Nucleus accumbens (tissue), 56 donors: ENCODE measurements at places on chromosomes 7 and 10.

- no peak for DNase-seq
Observed at GRCh38 chr10:116444527-116445142, 17.0 kb downstream of the PNLIPRP3 start.

GRCh38 chr7:148852272-148852671 is 31.8 kb downstream of the EZH2 start:
- DNase-seq, result no peak

DNA sequence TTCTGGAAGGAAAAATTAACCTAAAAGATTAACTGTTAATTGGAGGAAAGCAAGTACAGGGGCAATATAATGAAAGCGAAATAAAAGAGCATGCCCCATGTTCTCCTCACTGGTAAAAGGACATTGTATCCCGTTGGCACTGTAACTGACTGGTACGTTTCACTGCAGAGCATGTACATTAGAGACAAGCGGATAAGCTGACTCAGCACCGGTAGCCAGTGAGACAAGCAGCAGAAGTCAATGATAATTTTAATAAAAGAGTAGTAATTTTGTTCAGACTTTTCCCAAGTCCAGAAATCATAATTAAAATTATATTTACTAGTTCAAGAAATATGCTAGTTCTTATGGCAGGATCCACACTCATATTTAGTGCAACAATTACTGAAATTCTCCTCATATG is 161.5 kb upstream of the VWC2 start:
- DNase-seq, result no peak

GRCh38 chr10:44723082-44723481 is 188.1 kb upstream of the TMEM72 start:
- no peak for DNase-seq

GRCh38 chr7:155840909-155841308 is 28.6 kb upstream of the SHH start:
- DNase-seq, result no peak

DNA sequence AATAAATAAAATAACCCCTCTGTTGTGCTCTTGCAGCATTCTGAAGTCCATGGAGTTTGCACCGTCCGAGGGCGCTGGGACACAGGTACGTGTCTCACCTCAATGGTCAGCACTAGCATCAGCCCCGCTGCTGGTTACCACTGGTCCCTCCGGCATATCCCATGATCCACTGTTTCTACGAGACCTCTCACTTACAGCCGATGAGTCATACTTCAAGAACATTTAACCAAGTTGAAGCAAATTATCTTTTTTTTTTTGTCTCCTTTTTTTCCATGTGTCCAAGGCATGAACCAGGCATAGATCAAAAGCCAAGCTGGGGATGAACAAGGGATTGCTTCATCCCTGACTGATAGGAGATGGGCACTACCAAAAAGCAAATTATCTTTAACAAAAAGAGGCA is 92.9 kb upstream of the SH2B2 start:
- no peak for DNase-seq

DNA sequence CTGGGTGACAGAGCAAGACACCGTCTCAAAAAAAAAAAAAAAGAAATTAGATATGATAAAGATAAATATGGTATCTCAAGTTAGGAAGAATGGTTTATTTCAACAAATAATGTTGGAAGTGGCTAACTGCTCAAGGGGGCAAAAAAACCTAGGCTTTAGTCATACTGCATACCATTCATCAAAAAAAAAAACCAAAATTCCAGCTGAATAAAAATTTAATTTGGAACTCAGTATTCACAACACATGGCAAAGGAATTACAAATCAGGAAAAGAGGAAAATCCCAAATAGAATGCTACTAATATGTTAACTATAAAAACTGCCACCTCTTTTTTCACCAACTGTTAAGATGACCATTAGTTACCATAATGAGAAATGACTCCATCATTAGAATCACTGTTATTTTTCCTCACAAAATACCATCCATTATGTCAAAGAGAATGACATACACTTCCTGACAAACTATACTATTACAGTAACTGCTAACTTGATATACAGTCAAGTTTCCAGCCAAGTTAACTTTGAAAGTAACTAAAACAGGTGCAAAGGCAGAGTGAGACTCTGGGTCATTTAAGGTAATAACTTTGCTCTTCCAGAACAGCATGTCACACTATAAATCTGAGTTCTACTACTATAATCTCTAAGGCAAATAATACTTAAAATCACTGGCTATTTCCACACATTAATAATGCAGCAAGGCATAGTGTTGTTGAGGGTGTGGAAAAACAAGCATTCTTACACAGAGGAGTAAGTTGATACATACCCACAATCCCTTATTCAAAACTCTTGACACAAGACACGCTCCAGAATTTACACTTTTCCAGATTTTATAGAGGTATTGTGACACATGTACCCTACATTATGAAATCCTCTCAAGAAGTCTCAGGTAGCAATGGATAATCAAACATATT is 10.2 kb downstream of the KBTBD2 start:
- DNase-seq, result no peak

- no peak for DNase-seq
Observed at GRCh38 chr10:110723224-110723891, 79.2 kb downstream of the RBM20 start.

- no peak for DNase-seq
Observed at GRCh38 chr10:123470336-123470921, 195.7 kb upstream of the GPR26 start.

GRCh38 chr10:58820861-58821751 is 308.4 kb downstream of the BICC1 start:
- no peak for DNase-seq

GRCh38 chr7:64308016-64308270 is 5.8 kb upstream of the ZNF736 start:
- DNase-seq, result no peak

GRCh38 chr10:99945263-99945662 is 64.5 kb downstream of the DNMBP start:
- DNase-seq, result no peak

- DNase-seq, result no peak
Observed at GRCh38 chr10:99297033-99297432, 32.1 kb upstream of the CNNM1 start.

GRCh38 chr10:50621968-50622705 is 1.6 kb downstream of the SGMS1 start:
- peak; percentile 55 for DNase-seq

DNA sequence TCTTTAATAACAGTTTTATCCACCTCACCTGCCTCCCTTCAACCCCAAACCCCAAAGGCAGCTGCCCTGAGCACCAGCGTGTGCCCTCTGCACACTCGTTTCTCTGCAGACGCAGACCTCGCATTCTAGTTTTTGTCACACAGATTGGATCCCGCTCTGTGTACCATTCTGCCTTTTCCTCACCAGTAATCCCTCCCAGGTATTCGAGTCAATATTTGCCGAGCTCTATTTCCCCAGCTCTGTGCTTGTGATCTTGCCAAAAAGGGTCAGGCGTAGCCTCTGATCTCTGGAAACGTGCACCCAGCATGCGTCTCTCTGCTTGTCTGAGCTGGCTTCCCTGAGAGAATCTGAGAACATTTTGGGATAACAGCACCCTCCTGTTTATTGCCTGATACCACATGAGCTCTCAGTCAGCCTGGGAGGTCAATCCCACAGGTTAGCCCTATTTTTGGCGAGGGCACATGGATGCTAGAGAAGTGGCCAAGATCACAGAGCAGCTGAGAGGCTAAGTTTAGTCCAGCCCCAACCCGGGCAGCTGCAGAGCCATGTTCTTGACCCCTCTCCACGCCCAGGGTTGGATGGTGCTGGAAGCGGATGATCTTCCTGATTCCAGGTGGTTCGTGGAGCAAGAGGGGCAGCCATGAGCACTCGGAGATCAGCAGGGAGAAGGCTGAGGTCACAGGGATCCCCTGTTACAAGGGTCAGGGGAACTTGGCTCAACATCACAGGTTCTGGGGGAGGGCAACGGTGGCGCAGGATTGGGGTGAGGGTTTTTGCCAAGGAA is 29.1 kb downstream of the FOXL3 start:
- no peak for DNase-seq

GRCh38 chr7:5694912-5695726 is 86.3 kb downstream of the RNF216 start:
- no peak for DNase-seq

DNA sequence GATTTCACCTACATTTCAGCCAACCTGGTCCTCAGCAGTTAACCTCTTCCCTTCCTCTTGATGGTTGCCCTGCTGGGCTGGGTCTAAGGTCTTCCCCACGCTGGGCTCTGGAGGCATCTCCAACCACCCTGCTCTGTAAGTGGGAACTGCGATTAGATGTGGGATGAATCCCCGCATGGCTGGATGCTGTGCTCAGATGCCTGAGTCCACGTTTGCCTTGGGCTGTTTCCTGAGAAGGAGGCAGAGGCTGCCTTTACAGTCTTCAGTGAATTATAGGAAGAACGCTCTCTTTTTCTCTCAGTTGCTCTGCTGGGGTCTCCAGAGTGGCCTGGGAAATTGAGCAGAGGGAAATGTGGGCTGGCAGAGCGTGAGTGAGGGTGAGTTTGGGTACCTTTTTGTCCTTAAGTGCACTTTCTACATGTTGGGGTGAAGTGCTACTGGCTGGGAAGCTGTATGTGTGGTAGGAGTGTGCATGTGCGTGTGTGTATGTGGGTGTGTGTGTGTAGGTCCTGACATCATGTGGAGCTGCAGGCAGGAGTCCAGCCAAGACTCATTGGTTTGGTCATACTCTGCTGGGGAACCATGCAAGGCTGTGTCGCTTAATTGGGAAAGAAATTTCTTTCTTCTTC is 1.5 kb downstream of the GIMAP8 start:
- no peak for DNase-seq

DNA sequence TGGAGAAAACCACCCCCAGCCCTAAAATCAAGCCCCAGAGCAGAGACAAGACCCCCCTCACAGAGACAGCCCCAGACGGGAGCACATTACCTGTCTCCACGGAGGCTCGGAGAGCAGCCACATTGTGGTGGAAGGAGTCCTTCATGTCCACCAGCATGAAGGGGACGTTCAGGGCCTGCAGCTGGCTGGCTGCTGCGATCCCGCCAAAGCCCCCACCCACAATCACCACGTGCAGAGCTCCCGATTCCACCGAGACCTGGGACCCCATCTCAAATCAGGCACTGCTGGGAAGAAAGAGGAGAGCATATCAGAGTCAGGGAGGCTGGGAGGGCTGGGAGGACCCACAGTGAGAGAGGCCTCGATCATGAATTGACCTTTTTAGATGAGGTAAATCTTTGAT is 8.8 kb downstream of the AIFM2 start:
- DNase-seq, result no peak

DNA sequence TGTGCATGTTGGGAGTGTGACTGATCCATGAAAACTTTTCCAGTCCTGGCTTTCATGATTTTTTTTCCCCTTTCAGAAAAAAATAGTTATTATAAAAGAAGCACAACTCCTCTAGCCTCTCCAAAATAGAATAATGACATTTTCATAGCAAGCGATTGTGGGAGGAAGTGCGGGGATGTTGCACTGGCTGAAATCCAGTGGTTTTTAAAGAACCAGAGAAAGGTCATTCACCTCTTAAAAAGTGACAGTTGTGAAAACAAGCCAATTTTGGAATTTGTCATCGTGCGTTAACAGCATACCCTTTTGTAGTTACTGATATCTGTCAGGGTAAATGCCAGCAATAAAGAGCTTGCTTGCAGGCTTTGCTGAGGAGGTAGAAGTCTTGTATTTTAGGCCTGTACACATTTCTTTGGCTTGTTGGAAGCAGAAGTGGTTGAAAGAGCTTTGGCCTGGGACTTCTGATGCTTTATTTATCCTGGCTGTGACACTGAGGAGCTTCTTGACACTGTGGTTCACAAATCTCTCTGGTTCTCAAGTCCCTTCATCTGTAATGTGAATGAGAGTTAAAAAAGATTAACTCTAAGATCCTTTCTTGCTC is 545.9 kb downstream of the REEP3 start:
- DNase-seq, result no peak

DNA sequence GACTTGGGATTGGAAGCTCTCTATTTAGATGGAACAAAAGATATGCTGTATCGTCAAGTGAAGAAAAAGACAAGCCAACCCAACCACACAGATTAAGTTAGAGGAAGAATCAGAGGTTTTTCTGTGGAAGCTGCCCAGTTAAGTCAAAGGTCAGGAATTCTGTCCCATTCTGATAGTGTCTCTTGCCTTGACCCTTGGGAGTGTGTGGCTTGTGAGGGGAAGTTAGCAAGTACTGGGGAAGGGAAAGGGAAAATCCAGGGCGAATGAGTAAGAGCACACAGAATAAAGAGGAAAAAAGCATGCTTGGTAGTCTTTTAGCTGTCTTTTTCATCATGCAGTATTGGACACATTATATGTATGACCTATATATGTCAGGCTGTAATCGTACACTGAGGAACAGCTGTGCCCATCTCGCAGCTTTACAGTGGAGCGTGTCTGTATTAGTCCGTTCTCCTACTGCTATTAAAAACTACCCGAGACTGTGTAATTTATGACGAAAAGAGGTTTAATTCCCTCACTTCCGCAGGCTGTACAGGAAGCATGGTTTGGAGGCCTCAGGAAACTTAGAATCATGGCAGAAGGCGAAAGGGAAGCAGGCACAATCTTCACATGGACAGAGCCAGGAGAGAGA is 197.2 kb downstream of the GALNT17 start:
- no peak for DNase-seq

GRCh38 chr7:108265007-108265406 is 134.8 kb upstream of the LAMB4 start:
- DNase-seq, result no peak

DNA sequence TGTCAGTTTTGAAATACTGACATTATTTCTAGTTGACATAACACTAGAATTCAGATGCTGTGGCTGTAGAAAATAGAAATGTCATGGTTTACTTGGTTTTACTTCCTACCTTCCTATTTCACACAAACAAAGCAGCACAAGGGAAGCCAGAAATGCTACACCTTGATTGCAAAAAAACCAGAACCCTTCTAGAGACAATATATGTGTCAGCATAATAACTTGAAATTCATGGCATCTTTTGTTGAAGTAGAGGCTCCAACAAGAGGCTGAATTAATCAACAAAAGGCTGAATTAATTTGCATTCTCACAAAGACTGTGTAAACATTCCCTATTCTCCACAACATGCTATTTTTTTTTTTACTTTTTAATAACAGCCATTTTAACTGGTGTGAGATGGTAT is 25.2 kb downstream of the ZNF117 start:
- no peak for DNase-seq

DNA sequence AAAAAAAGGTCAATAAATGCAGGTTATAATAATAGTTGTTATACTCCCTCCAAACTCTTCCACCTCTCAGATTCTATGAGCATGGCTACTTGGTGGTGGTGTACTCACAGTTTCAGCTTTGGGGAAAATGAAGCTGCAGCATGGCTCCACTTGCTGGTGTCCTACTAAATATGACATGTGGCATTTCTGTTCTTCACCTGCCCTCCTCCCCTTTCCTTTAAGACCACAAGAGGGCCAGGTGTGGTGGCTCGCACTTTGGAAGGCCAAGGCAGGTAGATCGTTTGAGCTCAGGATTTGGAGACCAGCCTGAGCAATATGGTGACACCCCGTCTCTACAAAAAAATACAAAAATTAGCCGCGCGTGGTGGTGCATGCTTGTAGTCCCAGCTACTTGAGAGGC is 101.1 kb downstream of the SLC37A3 start:
- DNase-seq, result no peak

DNA sequence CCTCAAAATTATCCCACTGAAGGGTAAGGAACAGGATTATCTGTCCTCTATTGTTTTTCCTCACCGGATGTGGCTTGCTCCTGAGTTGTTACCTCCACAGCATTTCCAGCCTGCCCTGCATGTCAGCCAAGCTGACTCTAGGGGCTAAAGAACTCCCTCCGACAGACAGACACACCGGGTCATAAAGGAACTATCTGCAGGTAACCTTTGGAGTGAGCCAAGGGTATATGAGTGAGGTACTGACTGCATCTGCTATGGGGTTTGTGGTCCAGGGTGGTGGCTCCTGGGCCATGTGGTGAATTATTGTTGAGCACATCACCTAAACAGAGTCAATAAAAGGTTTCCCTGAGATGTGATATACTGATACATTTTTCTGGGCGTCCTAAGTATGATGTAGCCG is 6.9 kb upstream of the KAZALD1 start:
- no peak for DNase-seq
